ENCODE measurements at places on chromosomes 6 and 20. TPM values are rescaled to one million over a fixed set of nuclear protein-coding genes. Genes with fewer than 3 reads are reported as not detected.

HLA-DQA1 gene
- 1.6 TPM for total RNA-seq

DNA sequence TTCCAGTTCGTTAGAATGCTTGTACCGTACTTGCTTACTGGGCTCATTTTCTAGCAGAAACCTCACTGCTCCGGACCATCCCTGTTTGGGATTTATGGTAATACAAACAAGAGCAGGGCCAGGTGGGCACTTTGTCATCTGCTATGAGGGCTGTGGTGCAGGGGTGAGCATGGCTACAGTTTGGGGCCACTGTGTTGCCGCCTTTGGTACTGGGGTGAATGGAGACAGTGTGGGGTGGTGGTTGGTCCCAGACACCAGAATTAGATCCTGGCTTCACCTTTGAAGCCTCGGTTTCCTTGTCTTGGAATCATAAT is 95.0 kb downstream of the TOX2 start:
- no peak for DNase-seq

DNA sequence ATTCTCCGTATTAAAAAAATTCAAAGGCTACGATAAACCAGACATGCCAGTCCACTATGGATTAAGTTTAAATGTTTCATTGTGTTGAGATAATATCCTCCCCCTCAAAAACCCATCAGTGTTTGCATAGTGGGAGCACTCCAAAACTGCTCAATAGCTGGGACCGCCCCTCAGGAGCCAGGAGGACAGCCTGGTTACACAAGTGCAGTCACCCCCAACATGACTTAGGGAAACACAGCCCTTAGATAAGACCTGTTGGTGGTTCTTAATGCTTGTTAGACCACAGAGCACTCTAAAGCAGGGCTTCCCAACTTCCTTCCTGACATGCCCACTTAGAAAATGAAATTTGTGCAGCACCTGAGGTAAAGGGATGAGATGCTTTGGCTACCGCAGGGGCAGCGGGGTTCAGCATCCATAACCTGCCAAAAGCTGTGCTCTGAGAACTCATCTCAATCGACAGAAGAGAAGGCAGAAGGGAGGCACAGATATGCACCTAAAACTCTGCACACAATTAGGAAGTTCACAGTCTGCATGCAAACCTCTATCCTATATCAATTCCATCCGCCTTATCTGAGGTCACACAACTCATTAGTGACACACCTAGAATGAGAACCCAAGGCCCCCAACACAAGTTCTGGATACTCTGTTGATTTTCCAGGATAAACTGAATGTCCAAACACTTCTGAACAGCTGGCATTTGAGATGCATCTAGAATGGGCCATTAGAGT is 74.3 kb downstream of the RALGAPA2 start:
- DNase-seq, result no peak

- no peak for DNase-seq
Measured at GRCh38 chr6:46103441-46104115, 26.2 kb upstream of the ENPP4 start.

DNA sequence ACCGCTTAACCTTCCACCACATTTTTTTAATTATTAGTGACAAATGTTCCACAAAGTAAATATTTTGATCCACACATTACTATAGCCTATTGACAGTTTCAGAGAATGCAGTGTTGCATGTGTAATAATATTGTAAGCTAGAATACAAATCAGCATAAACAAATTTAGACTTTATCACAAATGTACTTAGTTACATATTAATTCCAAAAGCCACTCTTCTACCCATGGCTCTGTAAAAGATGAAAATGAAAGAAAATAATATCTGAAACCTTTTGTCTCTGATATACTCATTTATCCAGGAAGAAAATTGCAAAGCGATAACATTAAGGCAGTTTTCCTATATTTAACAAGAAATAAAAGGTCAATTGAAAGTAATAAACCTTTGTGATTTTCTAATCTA is 954.0 kb upstream of the MAN1A1 start:
- DNase-seq, result no peak
